Stimulated activated naive B cell treated with anti-CD40 and anti-IgM and Interleukin-4, amounts not matched to agents 10 μg/mL and 1 μg/mL and 100 μg/mL, for 72 hours (primary cell): ENCODE measurements at places on chromosomes 3 and 15.

DNA sequence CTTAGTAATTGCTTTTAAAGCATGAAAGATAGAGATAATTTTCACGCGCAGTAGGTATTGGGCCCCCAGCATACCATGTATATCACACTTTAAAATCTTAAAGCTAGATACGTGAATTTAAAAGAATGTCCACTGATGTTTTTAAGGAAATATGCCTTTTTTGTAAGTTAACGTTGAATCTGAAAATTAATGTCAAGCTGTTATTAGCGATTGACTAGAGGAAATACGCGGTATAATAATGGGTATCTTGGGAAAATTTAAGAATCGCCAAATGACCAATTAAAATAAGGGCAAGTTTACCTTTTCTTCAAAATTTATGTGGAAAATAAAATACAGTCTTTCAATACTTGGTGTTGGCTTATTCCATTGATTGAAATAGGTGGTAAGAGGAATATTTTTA lies 13.3 kb upstream of the CHD2 start:
- no peak for DNase-seq

GRCh38 chr3:128503164-128503651 lies 10.2 kb upstream of the GATA2 start:
- no peak for DNase-seq

- no peak for DNase-seq
Observed at GRCh38 chr15:41169781-41170180, 53.7 kb upstream of the INO80 start.

- DNase-seq = no peak
Observed at GRCh38 chr15:80003934-80004472, 33.0 kb upstream of the BCL2A1 start.

GRCh38 chr15:52262364-52262763 lies 33.2 kb downstream of the MYO5C start:
- no peak for DNase-seq

DNA sequence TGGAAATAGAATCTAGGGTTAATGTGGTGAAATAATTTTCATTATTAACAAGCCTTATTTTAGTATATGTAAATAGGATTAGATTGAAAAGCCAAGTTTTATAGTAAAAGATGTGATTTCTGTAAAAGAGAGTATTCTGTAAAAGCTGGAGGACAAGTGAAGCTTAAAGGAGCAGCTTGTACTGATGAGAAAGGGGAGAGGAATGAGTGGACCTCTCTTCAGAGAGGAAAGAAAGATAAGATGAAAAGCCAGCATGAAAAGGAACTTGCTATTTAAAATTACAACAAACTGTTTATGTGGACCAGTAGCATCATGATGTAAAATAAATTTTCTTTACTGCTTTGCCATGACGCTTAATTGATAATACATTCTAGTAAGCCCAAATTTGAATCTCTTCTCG lies 18.5 kb downstream of the ALCAM start:
- no peak for DNase-seq

- DNase-seq = peak; percentile 13
Observed at GRCh38 chr3:107430996-107431245, 53.7 kb downstream of the CCDC54 start.

DNA sequence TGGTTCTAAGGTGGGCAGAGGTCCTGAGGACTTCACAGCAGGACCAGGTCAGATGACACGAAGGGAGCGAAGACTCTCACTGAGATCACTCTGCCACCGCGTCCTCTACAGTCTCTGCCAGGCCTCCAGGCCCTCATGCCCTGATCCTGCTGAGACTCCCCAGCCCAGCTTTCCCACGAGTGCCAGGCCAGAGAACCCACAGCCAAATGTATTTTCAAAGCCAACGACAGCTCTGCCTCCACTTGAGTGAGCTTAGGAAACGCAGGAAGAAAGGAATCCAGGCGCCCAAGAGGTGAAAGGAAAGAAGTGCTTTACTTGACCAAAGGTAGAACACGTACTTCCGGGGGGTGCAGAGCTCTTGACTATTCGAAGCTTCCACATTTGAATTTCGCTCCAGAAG lies 275.0 kb downstream of the XXYLT1 start:
- DNase-seq = no peak

DNA sequence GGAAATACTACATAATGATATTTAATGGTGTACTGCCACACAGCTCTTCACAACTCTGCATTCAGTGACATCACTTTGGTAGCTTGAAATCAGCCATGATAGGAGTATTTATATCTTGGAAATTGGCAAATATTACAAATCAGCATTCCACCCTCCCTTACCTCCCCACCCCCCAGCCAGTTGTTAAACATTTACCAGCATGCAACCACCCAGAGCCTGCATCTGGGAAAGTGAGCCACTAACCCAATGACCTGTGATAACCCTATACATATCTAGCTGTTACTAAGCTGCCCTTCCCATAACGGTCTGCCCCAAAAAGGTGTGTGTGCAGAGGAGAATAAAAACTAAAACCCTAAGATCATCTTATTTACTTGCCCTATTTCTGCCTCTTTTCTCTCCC lies 44.6 kb upstream of the SATB1 start:
- no peak for DNase-seq

- DNase-seq = no peak
Observed at GRCh38 chr15:91922646-91923547, 69.4 kb downstream of the SLCO3A1 start.

- peak; percentile 71 for DNase-seq
Observed at GRCh38 chr15:90031231-90031791, 30.2 kb downstream of the ZNF710 start.

GRCh38 chr3:30083315-30083714 lies 523.1 kb upstream of the TGFBR2 start:
- DNase-seq = no peak

GRCh38 chr3:133661454-133662277 lies at the start of gene TOPBP1:
Gene TOPBP1, minus strand, starts transcription at chr3:133661941. Its CDS starts 814 bp downstream, at chr3:133661127.
- peak; percentile 82 for DNase-seq

DNA sequence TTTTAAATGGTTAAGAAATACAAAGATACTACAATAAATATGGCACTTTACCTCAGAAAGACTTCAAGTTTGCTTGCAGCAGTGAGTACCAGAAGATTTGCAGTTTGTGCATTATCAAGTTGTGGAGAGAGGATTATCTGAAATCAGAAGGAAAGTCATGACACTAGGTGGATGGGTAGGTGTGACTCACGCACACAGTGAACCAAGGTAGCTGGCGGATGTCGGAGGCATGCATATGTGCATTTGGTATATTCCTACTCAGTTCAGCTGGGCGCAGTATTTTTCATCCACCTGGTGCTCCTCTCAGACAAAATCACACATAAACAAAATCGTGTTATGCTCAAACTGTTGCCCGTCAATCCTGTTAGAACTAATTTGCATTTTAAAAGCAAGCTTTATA lies 351.0 kb downstream of the IGSF11 start:
- no peak for DNase-seq

DNA sequence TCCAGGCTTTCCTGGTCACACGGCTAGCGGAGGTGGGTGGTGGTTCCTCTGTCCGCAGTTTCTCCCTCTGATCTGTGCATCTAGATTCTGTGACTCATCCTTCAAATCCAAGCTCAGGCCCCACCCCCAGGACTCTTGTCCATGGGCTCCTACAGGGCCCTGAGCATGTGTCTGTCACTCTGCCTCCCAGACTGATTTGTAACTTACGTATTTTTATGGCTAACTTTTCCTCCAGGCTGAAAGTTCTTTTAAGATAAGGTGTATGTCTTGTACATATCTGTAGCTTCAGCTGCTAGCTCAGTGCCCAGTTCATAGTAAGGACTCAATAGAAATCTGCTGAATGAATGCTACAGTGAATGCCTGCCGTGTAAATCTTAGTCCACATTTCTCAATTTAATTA lies 8.0 kb downstream of the ESYT3 start:
- DNase-seq = no peak

DNA sequence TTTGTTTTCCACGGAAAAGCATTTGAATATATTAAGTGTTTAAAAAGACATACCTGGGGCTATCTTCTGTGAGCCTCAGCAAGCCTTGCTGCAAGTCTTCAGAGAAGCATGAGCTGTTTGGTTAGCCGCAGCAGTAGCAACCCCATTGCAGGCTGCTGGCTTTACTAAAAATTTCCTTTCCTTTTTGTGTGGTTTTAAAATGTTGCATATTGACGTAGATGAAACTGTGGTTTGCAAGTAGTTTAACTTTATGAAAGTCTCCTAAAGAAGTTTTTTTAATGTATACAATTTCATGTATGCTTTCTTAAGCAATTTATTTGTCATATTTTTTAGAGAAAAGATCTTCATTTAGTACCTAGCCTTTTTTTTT lies at the start of gene GPR171:
GPR171 (minus strand) TSS at position 166 of the 370 bp plus-strand sequence. CDS start 3,830 bp downstream, outside the sequence.
- DNase-seq = peak; percentile 41
